ENCODE measurements at places on chromosomes 4 and X. TPM values are rescaled to one million over a fixed set of nuclear protein-coding genes. Genes with fewer than 3 reads are reported as not detected.

DNA sequence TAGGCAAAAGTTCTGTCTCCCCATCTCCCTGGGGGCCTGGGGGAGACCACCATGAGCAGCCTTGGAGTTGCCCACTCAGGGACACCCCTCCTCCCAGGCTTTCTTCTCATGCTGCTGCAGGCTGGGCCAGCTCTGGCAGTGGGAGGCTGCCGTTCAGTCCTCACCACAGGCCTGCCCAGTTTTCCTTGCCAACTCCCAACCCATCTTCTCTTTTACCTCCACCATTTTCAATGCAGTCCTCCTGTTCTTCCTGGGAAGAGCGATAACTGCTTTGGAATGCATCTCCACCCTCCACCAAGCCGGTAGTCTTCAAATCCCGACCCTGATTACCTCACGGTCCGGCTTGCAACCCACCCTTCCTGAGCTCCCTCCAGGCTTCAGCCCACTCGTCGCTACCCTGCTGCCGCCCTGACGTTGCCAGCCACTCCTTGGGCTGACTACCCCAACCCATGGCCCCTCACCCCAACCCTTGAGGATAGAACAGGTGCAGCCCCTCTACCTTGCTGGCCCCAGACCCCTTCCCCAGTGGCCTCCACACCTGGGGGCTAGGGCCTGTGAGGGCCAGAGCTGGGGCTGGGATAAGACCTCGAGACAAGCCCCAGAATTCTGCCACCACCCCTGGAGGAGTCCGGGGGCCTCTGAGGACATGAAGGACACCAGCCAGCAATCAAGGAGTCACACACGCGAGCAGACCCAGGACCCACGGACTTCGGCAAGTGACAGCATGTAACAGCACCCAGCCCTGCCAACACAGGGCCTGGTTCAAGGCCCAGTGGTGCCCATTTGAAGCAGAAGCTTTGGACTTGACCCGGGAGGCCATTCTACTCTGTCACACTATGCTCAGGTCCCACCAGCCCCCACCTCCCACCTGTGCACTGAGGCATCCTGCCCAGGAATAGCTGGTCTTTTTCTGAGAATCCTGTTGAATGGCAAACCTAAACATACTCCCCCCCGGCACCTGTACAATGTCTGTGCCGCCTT, 9.2 kb downstream of the WDR1 start:
- DNase-seq: no peak

DNA sequence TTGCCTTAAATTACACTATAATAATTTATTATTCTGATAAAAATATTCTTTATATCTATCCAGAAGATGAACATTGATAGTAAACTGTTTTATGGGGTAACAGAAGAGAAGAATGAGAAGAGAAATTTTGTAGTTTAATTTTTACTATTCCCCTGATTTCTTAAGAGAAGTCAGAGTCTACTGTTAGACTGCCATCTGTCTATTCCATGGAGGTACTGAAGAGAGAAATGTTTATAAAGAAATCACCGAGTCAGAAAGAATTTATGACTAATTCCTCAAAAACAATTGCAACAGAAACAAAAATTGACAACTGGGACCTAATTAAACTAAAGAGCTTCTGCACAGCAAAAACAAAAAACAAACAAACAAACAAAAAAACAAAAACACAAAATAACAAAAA, 149.9 kb downstream of the FGF16 start:
- no peak for DNase-seq

The POU4F2 gene
- total RNA-seq: not detected

DNA sequence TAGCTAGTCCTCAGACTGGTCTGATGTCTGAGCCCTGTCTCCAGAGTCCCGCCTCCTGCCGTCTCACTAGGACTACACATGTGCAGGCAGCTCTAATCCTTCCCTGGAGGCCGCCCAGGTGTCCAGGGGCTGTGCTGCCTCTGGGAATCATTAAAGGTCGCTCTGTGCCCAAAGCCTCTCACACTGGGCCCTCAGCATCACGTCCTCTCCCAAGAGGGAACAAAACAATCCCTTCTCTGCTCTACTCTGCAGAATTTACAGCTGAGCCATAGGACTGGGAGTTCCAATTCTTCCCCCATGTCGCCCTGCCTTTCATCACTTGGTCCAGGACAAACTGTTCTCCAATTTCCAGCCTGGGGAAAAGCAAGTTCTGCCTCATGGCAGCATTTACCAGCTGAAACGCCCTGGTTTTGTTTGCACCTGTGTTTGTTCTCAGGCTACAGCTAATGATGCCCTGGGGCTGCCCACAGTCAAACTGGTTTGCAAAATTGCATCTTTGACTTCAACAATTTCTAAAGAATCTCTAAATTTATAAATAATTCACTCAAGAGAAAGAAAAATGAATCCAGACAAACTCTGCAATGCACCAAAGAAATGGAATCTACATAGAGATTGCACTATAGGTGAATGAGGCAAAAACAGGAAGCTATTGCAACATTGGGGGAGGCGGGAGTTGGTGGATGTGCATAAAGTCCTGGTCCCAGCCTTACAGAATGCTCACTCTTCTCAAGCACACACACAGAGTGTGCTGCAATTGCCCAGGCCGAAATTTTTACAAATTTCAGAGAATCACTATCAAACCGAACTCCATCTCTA, 7.2 kb upstream of the MRFAP1 start:
- no peak for DNase-seq

- no peak for DNase-seq
Observed at GRCh38 chr4:945274-946102, 13.2 kb downstream of the TMEM175 start.
